ENCODE measurements at places on chromosomes 6 and 20. TPM values are rescaled to one million over a fixed set of nuclear protein-coding genes. Genes with fewer than 3 reads are reported as not detected.

The CLIC5 gene
- 123 TPM for total RNA-seq

The CDSN gene
- not detected for total RNA-seq

The CRISP3 gene
- total RNA-seq = not detected

The CPXM1 gene
- 1.2 TPM for total RNA-seq

The VGLL2 gene
- total RNA-seq = not detected

The MYLK2 gene
- total RNA-seq = 0.57 TPM

The NKX2-2 gene
- 3.9 TPM for total RNA-seq

The TRIM10 gene
- total RNA-seq = 2.5 TPM

The IPCEF1 gene
- total RNA-seq = 19.8 TPM

The CDH4 gene
- total RNA-seq = not detected

The OPN5 gene
- total RNA-seq = not detected

The PTPRT gene
- 1.1 TPM for total RNA-seq

The WFDC2 gene
- total RNA-seq = 7.9 TPM

The COL12A1 gene
- 65.9 TPM for total RNA-seq

The SLC12A5 gene
- not detected for total RNA-seq

The GRM4 gene
- total RNA-seq = not detected

The RMND1 gene
- total RNA-seq = 34.1 TPM

The EYA4 gene
- 3.3 TPM for total RNA-seq

The TBX18 gene
- total RNA-seq = 1.9 TPM

The LY6G6C gene
- total RNA-seq = not detected

The KCNK16 gene
- total RNA-seq = not detected

The LST1 gene
- total RNA-seq = 2.5 TPM

The ZNF184 gene
- total RNA-seq = 5.0 TPM

The IL17A gene
- total RNA-seq = not detected

The BNIP5 gene
- 26.3 TPM for total RNA-seq

The ABT1 gene
- 16.1 TPM for total RNA-seq

The IRAK1BP1 gene
- 1.4 TPM for total RNA-seq

The SNAP25 gene
- total RNA-seq = 1.6 TPM

The STMND1 gene
- total RNA-seq = not detected

The DTNBP1 gene
- total RNA-seq = 58.6 TPM

The GID8 gene
- 26.5 TPM for total RNA-seq

The OSBPL2 gene
- 68.5 TPM for total RNA-seq

The B3GALT4 gene
- total RNA-seq = 25.4 TPM

The CNBD2 gene
- total RNA-seq = 8.1 TPM

The EBF4 gene
- 17.3 TPM for total RNA-seq

The AGER gene
- 31.4 TPM for total RNA-seq

The DLK2 gene
- total RNA-seq = not detected

The ZBTB12 gene
- 1.9 TPM for total RNA-seq

The LTA gene
- total RNA-seq = not detected

All from Peyer's patch (tissue), 4 donors.